ENCODE measurements at places on chromosomes 13 and 19.
A peak's percentile ranks its signal among the peaks of the same experiment; 100 is the strongest.

- no peak overlapping the region for H3K27ac ChIP-seq
- no peaks in the 10 kb centered on the region for H3K4me1 ChIP-seq
- no peaks in the 10 kb centered on the region for H3K36me3 ChIP-seq
- no peak overlapping the region for H3K4me3 ChIP-seq
- DNase-seq: no peak
- no peaks in the 10 kb centered on the region for H3K27me3 ChIP-seq
Observed at GRCh38 chr19:9058905-9059667, 27.8 kb upstream of the OR1M1 start.

DNA sequence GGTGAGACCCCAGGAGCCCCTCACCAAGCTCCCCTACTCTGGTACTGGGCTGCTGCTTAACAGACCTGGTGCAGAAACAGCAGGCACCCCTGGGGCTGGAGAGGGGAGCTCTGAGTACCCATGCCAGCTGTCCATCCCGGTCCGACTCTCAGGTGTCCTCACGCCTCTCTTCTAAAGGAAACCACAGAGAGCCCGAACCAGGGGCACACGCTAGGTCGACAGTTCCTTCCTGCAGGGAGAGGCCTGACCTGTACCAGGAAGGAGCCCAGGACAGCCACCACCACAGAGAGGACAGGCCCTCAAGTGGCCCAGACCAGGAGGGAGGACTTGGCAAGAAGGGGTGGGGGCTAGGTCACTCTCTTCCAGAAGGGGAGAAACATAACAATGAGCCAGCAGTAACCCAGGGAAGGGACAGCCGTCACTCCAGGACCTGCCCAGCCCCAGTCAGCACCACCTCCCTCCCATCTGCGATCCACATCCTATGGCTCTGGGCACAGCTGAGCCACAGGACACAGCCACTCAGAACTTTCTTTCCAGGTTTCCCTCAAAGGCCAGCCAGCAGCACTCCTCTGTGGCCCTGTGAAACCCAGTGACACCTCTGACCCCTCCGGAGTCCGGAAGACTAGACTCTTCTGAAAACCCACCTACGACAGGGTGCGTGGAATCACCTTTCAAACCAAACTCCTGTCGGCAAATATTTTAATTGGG, 13.0 kb upstream of the SLC35E1 start:
- H3K4me1 ChIP-seq: peaks cover 93% of the 10 kb centered on the region
- peak overlapping the region; percentile 99 for H3K27ac ChIP-seq

DNA sequence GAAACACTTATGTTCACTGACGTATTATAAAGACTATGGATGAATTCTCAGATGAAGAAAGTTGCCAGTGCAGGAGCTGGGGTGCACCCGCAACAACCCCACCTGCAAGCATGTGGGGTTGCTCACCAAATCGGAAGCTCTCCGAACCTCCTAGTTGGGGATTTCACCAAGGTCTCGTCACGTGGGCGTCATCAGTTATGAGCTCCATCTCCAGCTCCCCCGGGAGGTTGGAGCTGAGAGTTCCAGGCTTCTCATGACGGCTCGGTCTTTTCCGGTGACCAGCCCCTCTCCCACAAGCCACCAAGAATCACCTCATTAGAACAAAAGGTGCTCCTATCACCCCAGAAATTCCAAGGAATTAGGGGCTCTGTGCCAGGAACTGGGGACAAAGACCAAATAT, 46.1 kb upstream of the TUBGCP3 start:
- H3K4me1 ChIP-seq: no peaks in the 10 kb centered on the region
- no peak overlapping the region for H3K4me3 ChIP-seq
- H3K27ac ChIP-seq: no peak overlapping the region

GRCh38 chr13:47650209-47650608, 350.9 kb downstream of the SUCLA2 start:
- no peaks in the 10 kb centered on the region for H3K4me1 ChIP-seq
- H3K27me3 ChIP-seq: peaks cover 3% of the 10 kb centered on the region
- H3K36me3 ChIP-seq: no peaks in the 10 kb centered on the region
- no peak for DNase-seq

DNA sequence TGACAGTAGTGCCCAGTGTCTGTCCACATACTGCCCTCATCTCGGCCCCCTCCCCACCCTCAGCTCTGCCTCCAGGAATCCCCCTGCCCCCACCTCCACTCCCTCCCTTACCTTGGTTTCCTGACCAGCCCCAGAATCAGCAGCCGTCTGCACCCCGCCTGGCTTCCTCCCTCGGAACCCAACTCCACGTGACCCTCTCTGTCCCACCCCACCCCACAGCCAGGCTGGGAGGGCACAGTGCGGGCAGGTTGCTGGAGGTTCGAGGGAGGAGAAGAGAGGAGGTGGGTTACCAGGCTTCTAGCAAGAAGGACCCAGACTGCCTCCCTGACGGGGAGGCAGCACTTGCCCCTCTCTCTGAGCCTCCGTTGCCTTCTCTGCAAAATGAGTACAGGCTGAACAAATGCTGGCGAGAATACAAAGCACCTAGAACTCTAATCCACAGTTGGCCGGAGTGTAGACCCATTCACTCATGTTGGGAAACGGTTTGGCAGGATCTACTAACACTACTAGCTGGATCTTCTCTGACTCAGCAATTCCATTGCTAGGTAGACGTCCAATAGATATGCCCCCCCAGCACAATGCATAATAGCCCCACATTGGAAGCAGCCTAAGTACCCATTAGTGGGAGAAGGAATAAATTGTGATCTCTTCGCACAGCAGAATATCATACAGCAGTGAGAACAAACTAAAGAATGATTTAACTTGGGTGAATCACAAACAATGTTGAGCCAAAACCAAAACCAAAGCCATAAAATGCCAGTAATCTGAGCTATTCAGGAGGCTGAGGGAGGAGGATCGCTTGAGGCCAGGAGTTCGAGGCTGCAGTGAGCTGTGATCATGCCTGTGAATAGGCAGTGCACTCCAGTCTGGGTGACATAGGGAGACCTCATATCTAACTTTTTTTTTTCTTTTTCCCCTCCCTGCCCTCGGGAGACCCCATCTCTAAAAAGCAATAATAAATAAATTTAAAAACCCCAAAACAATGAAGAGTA, at the start of gene RASAL3:
TSS of gene RASAL3 (minus strand) at position 151 of the 992 bp plus-strand sequence. CDS start 186 bp downstream, outside the sequence.
- DNase-seq: peak; percentile 33
- H3K4me1 ChIP-seq: peaks cover 47% of the 10 kb centered on the region
- peaks cover 31% of the 10 kb centered on the region for H3K36me3 ChIP-seq
- H3K27ac ChIP-seq: peak within 1 kb of the TSS; percentile 91
- peak within 1 kb of the TSS; percentile 89 for H3K4me3 ChIP-seq

GRCh38 chr13:39563470-39563735, 39.6 kb downstream of the LHFPL6 start:
- no peaks in the 10 kb centered on the region for H3K36me3 ChIP-seq
- no peak for DNase-seq
- H3K27ac ChIP-seq: no peak overlapping the region
- H3K4me1 ChIP-seq: no peaks in the 10 kb centered on the region

- DNase-seq: no peak
- no peak overlapping the region for H3K27ac ChIP-seq
- H3K4me3 ChIP-seq: no peak overlapping the region
Observed at GRCh38 chr13:112972867-112973576, 4.0 kb downstream of the MCF2L start.

- H3K4me1 ChIP-seq: no peaks in the 10 kb centered on the region
- H3K36me3 ChIP-seq: peaks cover 55% of the 10 kb centered on the region
- no peak overlapping the region for H3K4me3 ChIP-seq
- DNase-seq: no peak
Observed at GRCh38 chr19:16514383-16515019, 18.3 kb downstream of the C19orf44 start.

DNA sequence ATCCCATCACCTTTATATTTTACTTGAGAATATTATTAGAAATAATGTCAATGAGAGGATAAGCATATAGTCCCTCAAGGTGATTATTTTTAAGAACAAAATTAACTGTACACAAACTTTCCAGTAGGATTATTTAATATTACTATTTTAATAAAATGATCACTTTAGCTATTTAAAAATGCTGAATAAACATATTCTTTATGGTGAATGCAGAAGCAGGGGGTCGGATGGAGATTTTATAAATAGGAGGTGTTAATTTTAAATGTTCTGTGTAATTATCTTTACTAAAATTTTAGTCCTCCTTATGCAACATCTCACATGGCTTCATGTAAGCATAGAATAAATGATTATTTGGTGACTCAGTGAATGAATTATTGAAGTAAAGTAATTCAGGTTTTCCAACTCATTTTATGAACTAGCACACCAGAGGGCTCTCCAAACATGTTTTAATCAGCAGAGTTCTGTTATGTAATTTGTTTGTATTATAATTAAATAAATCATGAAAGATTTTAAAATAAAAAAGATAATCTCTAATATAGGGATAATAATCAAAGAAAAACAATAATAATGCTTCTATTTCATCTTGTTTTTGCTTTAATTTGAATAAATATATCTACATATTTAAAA, 1635.2 kb downstream of the EFNB2 start:
- no peaks in the 10 kb centered on the region for H3K36me3 ChIP-seq
- no peak for DNase-seq
- H3K27me3 ChIP-seq: no peaks in the 10 kb centered on the region
- H3K27ac ChIP-seq: no peak overlapping the region
- no peak overlapping the region for H3K4me3 ChIP-seq

DNA sequence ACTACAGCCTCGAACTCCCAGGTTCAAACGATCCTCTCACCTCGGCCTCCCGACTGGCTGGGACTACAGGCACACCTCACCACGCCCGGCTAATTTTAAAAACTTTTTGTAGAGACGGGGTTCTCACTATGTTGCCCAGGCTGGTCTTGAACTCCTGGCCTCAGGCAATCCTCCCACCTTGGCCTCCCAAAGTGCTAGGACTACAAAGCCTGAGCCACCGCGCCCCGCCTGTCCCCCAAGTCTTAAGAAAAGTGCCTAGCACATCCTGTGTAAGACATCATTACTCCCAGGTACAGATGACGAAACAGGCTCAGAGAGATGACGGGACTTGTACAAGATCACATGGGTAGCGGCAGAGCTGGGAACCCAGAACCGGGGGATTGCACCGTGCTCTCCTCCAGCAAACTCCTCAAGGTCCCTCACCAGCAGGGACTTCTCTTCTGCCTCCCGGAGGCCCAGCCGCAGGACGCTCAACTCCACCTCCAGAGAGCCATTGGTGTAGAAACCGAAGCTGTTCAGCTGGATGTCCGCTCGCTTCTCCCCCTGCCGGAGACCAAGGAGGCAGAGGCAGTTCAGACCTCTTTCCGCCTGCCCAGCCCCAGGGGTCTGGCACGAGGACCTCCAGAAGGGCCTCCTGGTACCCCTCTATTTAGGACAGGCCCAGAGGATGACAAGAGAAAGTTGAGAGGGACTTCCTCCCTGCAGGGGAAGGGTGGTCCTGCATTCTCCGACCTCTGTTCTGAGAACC, 1.0 kb downstream of the GPR108 start:
- peak; percentile 68 for DNase-seq
- peaks cover 38% of the 10 kb centered on the region for H3K36me3 ChIP-seq
- peaks cover 40% of the 10 kb centered on the region for H3K4me1 ChIP-seq
- H3K27ac ChIP-seq: peak overlapping the region; percentile 96

- H3K27ac ChIP-seq: no peak overlapping the region
- peaks cover 2% of the 10 kb centered on the region for H3K4me1 ChIP-seq
- no peak overlapping the region for H3K4me3 ChIP-seq
Observed at GRCh38 chr19:4036576-4037300, 29.2 kb downstream of the PIAS4 start.

- no peak overlapping the region for H3K4me3 ChIP-seq
- H3K27ac ChIP-seq: peak overlapping the region; percentile 42
- peaks cover 36% of the 10 kb centered on the region for H3K4me1 ChIP-seq
- no peaks in the 10 kb centered on the region for H3K27me3 ChIP-seq
- peaks cover 64% of the 10 kb centered on the region for H3K36me3 ChIP-seq
- no peak for DNase-seq
Observed at GRCh38 chr19:45071969-45072790, 4.1 kb downstream of the ZNF296 start.

DNA sequence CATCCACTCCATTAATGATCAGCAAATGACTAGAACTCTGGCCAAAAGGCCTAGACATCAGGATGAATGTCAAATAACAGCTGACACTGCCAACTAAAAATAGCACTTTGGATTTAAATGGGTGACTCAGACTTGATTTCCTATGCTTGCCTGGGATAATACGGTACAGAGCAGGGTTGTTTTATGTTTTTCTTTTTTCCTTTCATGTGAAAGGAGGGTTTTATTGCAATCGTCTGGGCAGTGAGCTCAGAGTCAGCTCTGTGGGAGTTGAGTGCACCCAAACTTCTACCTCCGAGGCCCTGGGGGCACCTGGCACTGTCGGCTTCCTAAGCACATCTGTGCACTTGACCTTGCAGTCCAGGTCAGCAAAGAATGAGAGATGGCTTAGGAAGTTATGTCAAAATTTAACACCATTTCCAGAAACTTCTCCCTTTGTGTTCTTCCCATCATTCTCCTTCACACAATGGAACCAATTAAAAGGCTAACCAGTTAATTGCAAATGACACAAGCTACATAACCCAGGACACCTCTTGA, 134.1 kb downstream of the LACC1 start:
- no peak for DNase-seq
- H3K27me3 ChIP-seq: no peaks in the 10 kb centered on the region
- no peak overlapping the region for H3K4me3 ChIP-seq
- no peaks in the 10 kb centered on the region for H3K36me3 ChIP-seq
- peaks cover 9% of the 10 kb centered on the region for H3K4me1 ChIP-seq
- H3K27ac ChIP-seq: no peak overlapping the region

GRCh38 chr13:34420702-34421346, 521.2 kb upstream of the NBEA start:
- H3K36me3 ChIP-seq: no peaks in the 10 kb centered on the region
- no peak overlapping the region for H3K4me3 ChIP-seq
- H3K4me1 ChIP-seq: no peaks in the 10 kb centered on the region
- no peak overlapping the region for H3K27ac ChIP-seq
- no peaks in the 10 kb centered on the region for H3K27me3 ChIP-seq

DNA sequence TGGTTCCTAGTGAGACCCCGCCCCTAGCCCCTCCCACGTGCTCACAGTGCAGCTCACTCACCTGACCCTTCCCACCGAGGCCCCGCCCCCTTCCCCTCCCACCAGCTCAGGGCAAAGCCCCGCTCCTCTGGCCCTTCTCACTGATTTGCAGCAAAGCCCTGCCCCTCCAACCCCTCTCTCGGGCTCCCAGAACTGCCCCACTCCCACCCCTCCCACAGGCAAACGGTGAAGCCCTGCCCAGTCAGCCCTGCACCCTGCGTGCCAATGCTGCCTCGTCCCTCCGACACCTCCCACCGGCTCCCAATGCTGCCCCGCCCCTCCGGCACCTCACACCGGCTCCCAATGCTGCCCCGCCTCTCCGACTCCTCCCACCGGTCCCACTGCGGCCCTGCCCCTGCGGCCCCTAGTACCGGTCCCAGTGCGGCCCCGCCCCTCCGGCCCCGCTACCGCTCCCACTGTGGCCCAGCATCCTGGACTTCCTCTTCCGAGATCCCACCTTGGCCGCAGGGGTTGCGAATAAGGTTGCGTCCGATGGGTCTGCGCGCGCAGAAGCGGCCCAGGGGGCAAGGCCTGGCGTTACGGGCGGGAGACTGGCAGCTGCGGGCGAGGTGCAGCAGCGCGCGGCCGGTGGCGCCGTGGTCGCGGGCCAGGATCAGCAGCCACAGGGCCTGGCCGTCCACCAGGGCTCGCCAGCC, 834 bp downstream of the FBXO27 start:
- DNase-seq: peak; percentile 62
- peaks cover 6% of the 10 kb centered on the region for H3K27me3 ChIP-seq
- H3K27ac ChIP-seq: no peak overlapping the region

All from activated B cell treated with CpG ODN at 0.5 μM for 24 hours (primary cell).